Liver (tissue), 10 donors: ENCODE measurements at places on chromosomes 11 and 22.
A peak's percentile ranks its signal among the peaks of the same experiment; 100 is the strongest.

GRCh38 chr22:44399906-44400762, 87.4 kb upstream of the SHISAL1 start:
- DNase-seq, result no peak

DNA sequence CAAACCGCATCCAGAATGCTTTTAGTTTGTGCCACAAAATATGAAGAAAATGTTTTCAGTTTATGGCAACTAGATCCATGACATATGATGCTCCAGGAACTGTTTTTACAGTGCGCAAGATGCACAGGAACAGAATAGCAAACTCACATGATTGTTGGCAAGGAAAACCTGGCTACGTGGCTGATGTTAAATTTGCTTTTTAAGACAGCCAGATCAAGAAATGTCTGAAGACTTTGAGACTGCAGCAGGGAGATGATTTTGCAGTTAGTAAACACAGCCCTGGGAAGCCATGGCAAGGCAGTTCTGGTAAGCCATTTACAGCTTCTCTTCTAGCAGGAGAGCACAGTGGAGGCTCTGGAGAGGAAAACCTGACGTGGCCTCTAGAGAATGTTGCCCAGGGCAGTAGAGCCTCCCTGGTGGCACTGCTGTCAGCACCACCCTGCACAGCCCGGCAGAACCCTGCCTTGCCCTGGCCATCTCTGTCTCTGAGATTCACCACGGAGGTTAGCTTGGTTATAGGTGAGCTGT, 69.8 kb upstream of the TNRC6B start:
- no peak for DNase-seq

GRCh38 chr22:29691636-29692326, 28.0 kb upstream of the CABP7 start:
- DNase-seq, result no peak

- peak; percentile 55 for DNase-seq
Measured at GRCh38 chr11:94171693-94172440, 43.2 kb downstream of the PANX1 start.

- DNase-seq, result no peak
Measured at GRCh38 chr11:27328614-27329013, 34.4 kb downstream of the CCDC34 start.

GRCh38 chr22:22796724-22797123, 90.9 kb upstream of the IGLL5 start:
- DNase-seq, result no peak

DNA sequence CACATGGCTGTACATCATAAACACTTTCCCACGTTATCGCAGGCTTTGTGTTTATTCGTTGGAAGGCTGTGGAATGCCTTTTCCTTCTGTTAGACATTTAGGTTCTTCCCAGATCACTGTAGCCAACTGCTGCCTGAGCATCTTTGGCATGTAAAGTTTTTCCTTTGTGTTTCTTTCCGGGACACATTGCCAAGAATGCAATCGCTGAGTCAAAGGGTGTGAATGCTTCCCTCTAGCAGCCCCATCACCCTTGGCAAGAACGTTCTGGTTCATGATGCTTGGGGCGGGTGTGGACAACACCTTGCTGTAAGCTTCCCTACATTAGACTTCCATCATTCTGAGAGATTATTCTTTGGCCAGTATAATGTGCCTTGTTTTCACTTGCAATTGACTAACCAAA, 136.2 kb downstream of the OSBP2 start:
- no peak for DNase-seq

GRCh38 chr11:94132823-94133408, 4.3 kb downstream of the PANX1 start:
- no peak for DNase-seq

- no peak for DNase-seq
Measured at GRCh38 chr11:35126000-35126878, 12.7 kb upstream of the CD44 start.

DNA sequence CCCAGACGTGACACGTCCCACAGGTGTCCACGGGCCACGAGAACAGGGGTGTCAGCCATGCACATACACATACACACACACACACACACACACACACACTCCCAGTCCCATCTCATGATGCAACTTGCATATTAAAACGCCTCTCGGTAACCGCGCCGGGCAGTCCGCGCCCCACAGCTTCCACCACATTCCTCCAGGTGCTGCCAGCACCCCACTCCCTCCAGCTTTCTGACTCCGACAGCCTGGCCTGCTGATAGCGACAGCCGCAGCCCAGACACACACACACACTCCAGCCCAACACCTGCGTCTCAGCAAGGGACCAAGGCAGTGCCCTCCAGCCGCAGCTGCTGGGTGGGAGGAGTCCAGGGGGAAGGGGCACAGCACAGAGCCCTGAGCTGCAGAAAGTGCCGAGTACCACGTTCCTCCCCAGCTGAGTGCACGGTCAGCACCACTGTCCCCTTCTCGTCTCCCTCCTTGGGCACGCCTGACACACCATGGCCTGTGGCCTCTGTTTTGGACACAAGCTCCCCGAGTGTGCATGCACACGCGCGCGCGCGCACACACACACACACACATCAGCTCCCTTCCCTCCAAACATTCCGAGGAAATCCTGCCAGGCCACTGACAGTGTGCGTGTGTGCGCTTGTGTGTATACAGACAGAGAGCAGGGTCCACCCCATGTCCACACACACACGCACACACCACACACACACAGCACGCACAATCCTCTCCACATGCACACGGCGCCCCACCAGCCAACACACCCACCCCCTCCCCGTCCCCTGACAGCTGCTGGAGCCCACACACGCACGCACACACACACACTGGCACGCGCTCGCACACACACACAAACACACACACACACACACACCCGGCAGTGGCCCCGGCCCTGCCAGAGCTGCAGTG, 1.2 kb downstream of the ELFN2 start:
- no peak for DNase-seq

- no peak for DNase-seq
Measured at GRCh38 chr11:25293166-25293565, 796.3 kb downstream of the LUZP2 start.

DNA sequence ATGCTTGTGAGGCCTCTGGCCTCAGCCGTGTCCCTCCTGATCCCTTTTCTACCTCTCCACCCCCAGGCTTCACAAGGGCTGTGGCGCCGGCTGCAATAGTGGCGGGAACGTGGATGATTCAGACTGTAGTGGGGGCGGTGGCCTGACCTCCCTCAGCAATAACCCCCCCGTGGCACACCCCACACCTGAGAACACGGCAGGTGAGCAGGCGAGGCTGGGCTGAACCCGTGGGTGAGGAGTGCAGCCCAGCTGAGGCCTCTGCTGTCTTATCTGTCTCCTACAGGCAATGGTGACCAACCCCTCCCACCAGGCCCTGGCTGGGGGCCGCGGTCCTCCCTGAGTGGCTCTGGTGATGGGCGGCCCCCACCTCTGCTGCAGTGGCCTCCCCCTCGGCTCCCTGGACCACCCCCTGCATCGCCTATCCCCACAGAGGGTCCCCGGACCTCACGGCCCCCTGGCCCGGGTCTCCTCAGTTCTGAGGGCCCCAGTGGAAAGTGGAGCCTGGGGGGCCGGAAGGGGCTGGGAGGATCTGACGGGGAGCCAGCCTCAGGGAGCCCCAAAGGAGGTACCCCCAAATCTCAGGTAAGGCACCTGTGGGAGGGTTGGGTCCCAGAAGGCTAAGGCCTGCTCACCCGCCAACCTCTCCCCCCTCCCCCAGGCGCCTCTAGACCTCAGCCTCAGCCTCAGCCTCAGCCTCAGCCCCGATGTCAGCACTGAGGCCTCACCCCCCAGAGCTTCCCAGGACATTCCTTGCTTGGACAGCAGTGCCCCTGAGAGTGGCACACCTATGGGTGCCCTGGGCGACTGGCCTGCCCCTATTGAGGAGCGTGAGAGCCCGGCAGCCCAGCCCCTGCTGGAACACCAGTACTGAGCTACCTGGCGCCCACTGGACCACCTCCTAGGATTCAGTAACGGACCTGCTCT, 1.5 kb upstream of the SIPA1 start:
- peak; percentile 82 for DNase-seq

DNA sequence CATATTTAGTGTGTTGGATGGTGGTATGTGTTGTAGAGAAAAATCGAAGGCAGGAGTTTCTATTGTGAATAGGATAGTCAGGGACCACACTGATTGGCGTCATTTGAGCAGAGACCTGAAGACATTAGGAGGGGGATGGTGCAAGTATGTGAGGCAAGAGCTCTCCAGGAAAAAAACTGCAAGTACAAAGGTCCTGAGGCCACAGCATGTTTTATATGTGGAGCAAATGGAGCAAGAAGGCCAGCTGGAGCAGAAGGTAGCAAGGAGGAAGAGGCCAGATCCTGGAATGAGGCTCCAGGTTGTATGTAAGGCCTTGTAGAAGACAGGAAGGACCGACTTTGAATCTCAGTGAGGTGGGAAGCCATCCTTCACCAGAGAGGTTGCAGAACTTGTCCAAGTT, 14.2 kb upstream of the MICALL1 start:
- no peak for DNase-seq

DNA sequence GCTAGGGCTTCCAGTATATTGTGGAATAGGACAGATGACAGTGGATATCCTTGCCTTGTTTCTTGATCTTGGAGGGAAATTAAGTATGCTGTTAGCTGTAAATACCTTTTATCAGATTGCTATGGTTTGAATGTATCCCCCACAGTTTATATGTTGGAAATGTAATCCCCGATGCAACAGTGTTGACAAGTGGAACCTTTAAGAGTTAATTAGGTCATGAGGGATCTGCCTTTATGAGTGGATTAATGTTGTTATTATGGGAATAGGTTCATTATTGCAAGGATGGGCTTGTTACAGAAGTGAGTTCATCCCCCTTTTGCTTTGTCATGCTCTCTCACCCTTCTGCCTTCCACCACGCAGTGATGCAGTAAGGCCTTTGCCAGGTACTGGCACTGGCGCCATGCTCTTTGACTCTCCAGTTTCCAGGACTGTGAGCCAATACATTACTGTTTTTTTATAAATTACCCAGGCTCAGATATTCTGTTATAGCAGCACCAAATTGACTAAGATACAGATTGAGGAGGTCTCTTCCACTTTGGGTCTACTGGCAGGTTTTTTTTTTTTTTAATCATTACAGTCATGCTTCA, 16.4 kb downstream of the CABIN1 start:
- no peak for DNase-seq

DNA sequence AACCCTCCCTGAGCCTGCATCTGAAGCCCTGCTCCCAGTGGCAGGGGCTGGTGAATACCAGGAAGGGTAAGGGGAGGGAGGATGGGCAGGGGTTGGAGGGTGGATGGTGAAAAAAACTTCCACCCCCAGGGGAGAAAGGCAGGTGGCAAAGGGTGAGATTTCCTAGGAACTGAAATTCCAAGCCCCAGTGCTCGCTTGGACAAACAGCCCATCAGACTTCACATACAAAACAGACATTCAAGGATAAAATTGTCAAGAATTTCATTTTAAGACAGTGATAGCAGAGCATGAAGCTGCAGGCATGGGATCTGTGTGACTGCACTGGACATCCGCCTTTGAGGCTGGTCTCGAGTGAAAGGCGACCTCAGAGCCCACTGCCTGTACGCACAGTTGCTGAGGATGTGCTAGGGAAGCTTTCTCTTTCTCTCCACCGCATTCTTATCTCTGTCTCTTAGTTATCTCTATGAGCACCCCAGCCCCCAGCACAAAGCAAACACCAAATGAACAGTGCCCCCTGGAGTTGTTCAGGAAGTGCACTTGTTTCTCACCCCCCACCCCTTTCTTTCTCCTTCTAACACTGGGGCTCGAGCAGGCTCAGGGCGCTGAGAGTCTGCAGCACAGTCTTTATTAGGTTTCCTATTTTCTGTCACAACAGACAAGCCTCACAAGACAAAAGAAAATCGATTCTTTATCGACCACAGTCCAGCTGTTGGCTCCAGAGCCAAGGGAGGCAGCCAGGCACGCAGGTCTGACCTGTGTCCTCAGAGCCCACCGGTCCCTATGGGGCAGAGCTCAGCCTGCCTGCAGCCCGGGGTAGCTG, 237.3 kb upstream of the NCAM1 start:
- DNase-seq, result no peak

- DNase-seq, result no peak
Measured at GRCh38 chr11:80958361-80958760, 1517.5 kb upstream of the TENM4 start.

GRCh38 chr22:46007848-46008261, 30.9 kb upstream of the WNT7B start:
- no peak for DNase-seq

DNA sequence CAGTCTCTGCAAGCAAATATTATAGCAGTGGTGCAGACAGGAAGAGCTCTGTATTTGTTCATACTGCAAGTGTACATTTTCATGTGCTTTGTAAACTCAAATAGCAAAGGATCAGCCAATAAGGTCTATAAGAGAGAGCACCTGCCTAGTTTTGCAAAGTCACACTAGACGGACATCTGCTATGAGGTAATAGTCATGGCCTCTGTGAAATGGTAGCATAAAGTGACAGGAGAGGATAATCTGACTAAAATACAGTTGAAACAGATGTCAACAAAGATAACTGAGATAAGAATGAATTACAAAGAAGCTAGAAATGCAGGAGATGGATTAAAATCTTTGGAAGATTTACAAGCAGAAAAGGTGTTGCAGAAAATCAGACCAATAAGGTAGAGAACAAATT, 70.6 kb upstream of the SPON1 start:
- no peak for DNase-seq

DNA sequence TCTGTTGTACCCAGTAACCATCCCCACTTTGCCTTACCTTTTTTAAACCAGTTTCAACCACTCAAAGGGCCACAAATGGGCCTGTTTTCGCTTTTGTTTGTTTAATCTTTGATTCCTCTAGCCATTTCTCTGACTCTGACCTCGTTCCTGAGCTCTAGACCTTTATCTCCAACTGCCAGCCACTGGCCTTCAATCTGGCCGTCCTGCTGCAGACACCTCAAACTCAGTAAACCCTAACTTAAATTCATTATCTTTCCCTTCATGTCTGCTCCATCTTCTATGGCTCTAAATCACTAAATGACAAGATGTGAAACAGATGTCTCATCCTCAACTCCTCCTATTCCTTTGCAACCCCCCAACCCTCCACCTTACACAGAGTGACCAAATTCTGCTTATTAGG, 1.3 kb upstream of the GDPD4 start:
- no peak for DNase-seq

DNA sequence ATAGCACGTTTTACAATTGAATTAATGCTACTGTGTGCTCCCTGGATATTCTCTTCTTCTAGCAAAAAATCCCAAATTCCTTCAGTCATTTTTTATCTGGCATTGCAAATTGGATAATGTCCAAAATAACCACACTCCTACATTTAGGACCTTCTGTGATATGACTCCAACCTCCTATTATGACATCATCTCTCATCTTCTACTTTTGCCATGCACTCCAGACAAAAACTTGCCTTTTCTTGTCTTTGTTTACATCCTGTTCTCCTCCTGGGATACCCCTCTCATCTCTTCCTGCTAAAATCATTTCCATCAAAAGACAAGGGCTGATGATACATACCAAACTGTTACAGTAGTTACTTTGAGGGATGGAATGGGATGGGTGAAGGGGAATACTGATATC, 20.6 kb upstream of the TMEM218 start:
- no peak for DNase-seq
